Astrocyte (in vitro differentiated cells and primary cell): ENCODE measurements at places on chromosomes 5 and 9.

GRCh38 chr5:125293223-125293622 is 546.8 kb upstream of the ZNF608 start:
- no peak for DNase-seq

GRCh38 chr5:154732212-154732611 is 23.0 kb upstream of the LARP1 start:
- no peak for DNase-seq

- DNase-seq, result no peak
These were observed 26.0 kb upstream of the C9orf72 start for GRCh38 chr9:27599102-27599869.

GRCh38 chr9:133506653-133507038 is 18.1 kb downstream of the MYMK start:
- peak; percentile 90 for DNase-seq

DNA sequence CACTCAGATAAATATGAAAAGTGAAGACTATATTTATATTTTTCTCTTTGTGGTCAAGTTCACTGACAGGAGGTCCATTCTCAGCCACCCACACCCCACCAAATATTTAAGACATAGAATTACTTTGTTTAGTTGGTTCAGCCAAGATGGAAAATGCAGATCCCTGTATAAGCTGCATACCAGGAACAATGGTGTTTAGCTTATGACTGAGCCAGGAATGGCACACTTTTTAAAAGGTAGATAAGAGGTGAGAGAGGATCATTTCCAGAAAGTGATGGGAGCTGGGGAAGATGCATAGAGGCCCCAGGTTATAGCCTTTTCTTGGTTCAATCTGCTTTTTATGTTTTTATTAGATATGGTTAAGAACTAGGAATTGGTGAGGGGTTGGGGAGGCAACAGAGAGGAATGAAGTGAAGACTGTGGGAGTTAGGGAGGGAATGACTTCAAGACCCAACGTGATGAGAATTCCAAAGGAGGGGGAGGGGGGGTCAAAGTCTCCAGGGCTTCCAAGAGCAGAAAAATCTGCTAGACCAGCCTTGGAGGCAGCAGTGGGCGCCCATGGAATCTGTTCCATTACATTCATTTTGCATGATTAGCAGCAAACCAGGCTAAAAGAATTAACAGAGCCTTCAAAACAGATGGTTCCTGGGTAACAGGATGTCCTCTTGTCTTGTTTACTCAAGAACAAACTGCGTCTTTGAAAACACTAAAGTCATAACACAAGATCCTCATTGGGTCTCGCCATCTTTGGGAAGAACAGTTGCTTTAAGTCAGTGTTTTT is 95.2 kb downstream of the FGF1 start:
- DNase-seq, result no peak

DNA sequence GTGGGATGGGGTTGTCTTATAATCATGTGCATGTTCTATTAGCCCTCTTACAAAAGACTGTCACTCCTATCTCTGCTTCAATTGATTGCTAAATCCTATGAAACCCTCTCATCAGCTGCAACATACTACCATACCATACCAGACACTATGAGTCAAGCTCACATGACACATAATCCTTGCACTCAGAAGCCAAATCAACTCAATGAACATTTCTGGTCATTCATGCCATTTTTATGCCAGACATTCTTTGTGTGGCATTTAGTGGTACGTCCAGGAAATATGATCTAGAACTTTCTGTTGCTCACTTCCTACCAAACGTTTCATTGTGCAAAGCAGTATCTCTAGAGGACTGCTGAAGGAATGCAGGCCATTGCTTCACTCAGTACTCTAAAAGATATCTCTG is 159.2 kb upstream of the GNA14 start:
- DNase-seq, result peak; percentile 92

DNA sequence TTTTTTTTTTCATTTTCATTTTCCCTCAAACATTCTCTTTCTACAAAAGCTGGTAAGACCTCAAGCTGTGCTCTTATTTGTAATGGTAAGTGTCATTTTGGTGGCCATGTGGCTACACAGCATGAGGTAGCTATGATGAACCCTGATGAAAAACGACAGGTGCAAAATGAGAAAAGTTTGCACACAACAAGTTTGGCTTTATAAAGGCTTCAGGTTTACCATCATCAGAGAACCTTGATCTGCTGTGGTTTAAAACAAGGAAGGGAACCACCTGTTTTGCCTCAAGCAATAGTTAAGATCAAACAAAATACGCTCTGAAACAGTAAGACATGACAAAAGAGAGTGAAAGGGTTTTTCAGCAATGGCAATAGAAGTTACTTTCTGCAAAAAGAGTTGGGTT is 1124.6 kb upstream of the ACO1 start:
- DNase-seq, result no peak
